ENCODE measurements at places on chromosomes 6 and 20. TPM values are rescaled to one million over a fixed set of nuclear protein-coding genes. Genes with fewer than 3 reads are reported as not detected.

DNA sequence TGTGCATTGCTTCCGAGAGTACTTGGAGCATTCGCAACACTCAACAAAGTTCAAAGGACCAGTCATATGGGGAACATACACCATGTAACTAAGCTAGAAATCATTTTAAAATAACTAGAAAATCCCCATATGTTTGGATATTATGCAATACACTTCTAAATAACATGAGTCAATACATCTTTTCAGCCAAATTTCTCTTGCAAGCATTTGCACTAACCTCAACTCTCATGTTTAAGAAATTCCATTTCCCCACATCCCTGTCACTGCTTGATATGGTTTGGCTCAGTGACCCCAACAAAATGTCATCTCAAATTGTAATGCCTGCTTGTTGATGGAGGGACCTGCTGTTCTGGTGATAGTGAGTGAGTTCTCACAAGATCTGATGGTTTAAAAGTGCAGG lies 85.7 kb upstream of the CST7 start:
- no peak for DNase-seq
- no peaks in the 10 kb centered on the region for H3K4me1 ChIP-seq
- no peak overlapping the region for H3K27ac ChIP-seq
- no peaks in the 10 kb centered on the region for H3K27me3 ChIP-seq

C6orf132 gene
- 0.19 TPM for total RNA-seq

HCRTR2 gene
- not detected for total RNA-seq

GJA10 gene
- not detected for total RNA-seq

ADGRF5 gene
- total RNA-seq = not detected

DNA sequence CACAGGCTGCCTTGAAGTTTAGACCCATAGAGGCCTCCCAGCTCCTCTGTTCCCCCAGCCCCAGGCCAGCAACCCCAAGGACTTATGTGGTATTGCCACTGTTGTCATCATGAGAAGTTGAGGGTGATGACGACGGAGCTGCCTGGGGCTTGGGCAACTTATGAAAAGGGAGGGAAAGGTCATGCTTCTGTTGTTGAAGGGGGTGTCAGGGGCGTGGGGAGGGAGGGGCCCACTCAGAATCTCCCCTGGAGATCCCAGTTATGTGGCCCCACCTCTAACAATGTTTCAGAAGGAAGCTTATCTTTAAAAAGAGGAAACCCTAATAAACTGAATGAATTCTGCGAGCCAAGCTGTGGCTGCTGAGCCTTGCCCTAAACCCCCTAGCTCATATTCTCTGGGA lies 4.2 kb downstream of the ADTRP start:
- no peak overlapping the region for H3K4me3 ChIP-seq
- DNase-seq = no peak
- H3K27ac ChIP-seq = no peak overlapping the region
- H3K27me3 ChIP-seq = no peaks in the 10 kb centered on the region
- no peaks in the 10 kb centered on the region for H3K36me3 ChIP-seq

GRCh38 chr6:121767211-121767610 lies 331.8 kb downstream of the GJA1 start:
- no peak overlapping the region for H3K27ac ChIP-seq
- DNase-seq = no peak
- H3K4me1 ChIP-seq = peaks cover 13% of the 10 kb centered on the region
- no peak overlapping the region for H3K4me3 ChIP-seq
- peaks cover 4% of the 10 kb centered on the region for H3K36me3 ChIP-seq

TRIM40 gene
- not detected for total RNA-seq

BHLHE23 gene
- not detected for total RNA-seq

TFAP2C gene
- total RNA-seq = not detected

- no peaks in the 10 kb centered on the region for H3K27me3 ChIP-seq
- peak; percentile 69 for DNase-seq
- peaks cover 16% of the 10 kb centered on the region for H3K4me1 ChIP-seq
- H3K4me3 ChIP-seq = peak within 1 kb of the TSS; percentile 92
- peak within 1 kb of the TSS; percentile 92 for H3K27ac ChIP-seq
- peaks cover 12% of the 10 kb centered on the region for H3K36me3 ChIP-seq
These were observed at the start of gene ITPA for GRCh38 chr20:3209257-3209945. ITPA (plus strand) TSS chr20:3209498; CDS start chr20:3209552, 54 bp downstream.

- H3K27me3 ChIP-seq = no peaks in the 10 kb centered on the region
- no peak for DNase-seq
- H3K36me3 ChIP-seq = no peaks in the 10 kb centered on the region
- no peak overlapping the region for H3K4me3 ChIP-seq
These were observed 30.3 kb downstream of the CD83 start for GRCh38 chr6:14147891-14148290.

DNA sequence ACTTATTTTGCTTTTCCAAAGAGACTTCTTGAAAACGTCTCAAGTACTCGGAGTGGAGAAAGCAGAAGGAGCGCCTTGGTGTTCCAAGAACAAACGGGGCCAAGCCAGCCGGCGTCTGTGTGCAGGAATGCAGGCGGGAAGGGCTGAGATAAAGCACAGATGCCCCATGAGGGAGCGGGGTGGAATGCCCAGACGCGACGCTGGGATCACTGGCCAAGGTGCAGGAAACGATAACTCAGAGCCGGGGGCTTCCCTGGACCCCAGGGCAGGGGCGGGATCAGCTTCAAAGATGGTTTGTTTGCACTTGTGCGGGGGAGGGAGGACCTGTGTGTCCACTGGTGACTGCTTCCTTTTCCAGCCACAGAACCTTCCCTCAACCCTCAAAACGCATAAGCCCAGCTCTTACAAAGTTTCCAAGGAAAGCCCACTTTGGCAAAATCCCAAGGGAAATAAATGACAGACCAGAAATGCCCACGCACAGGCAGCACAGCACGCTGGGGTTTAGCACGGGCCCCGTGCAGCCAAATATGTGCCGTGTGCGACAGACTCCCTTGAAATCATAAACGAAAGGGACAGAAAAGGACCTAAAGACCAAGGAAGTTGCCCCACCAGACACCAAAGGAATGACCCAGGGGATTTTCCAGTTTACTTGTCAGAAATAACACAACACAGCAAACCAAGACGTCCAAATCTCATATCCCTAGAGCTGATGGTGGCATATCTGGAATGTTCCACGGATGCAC lies 113.9 kb downstream of the NFATC2 start:
- H3K4me1 ChIP-seq = peaks cover 43% of the 10 kb centered on the region
- DNase-seq = no peak
- H3K36me3 ChIP-seq = peaks cover 28% of the 10 kb centered on the region
- H3K4me3 ChIP-seq = no peak overlapping the region
- H3K27ac ChIP-seq = no peak overlapping the region

- H3K27me3 ChIP-seq = no peaks in the 10 kb centered on the region
- no peaks in the 10 kb centered on the region for H3K4me1 ChIP-seq
- DNase-seq = no peak
- H3K4me3 ChIP-seq = no peak overlapping the region
- H3K27ac ChIP-seq = no peak overlapping the region
These were observed 236.4 kb upstream of the TENT5A start for GRCh38 chr6:81988871-81989270.

DNA sequence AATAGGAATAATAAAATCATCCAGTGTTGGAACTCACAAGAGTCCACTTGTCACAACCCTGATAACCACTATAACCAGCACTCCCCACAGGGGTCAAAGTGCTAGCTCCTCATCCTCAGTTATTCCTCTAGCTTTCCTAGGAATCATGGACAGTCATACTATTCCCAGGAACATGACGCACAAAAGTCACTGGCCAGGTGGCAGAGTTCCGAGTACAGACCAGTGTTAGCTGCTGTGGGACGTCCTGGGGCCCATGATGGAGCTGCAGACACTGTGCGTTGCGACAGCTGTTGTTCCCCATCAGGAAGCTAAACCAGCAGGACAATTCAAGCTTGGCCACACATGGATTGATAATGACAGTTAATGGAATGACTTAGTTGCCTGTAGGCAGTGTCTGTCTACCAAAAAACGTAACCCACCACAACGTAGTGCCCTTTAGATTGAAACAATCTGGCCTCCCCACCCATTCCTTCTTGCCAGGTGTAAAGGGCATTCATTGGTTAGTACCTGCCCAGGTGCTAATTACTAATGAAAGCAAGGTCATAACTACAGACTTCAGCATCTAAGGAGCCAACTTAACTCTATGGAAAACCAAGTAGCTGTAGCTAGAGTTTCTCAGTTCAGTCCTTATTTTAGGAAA lies 17.4 kb downstream of the EZR start:
- no peak for DNase-seq
- no peaks in the 10 kb centered on the region for H3K27me3 ChIP-seq
- H3K4me3 ChIP-seq = no peak overlapping the region
- H3K36me3 ChIP-seq = peaks cover 51% of the 10 kb centered on the region
- H3K4me1 ChIP-seq = peaks cover 84% of the 10 kb centered on the region

- peaks cover 2% of the 10 kb centered on the region for H3K4me1 ChIP-seq
- H3K27ac ChIP-seq = no peak overlapping the region
- no peak for DNase-seq
- no peaks in the 10 kb centered on the region for H3K36me3 ChIP-seq
- H3K4me3 ChIP-seq = no peak overlapping the region
- H3K27me3 ChIP-seq = peaks cover 71% of the 10 kb centered on the region
These were observed 2.0 kb downstream of the XKR7 start for GRCh38 chr20:31969991-31970390.

DNA sequence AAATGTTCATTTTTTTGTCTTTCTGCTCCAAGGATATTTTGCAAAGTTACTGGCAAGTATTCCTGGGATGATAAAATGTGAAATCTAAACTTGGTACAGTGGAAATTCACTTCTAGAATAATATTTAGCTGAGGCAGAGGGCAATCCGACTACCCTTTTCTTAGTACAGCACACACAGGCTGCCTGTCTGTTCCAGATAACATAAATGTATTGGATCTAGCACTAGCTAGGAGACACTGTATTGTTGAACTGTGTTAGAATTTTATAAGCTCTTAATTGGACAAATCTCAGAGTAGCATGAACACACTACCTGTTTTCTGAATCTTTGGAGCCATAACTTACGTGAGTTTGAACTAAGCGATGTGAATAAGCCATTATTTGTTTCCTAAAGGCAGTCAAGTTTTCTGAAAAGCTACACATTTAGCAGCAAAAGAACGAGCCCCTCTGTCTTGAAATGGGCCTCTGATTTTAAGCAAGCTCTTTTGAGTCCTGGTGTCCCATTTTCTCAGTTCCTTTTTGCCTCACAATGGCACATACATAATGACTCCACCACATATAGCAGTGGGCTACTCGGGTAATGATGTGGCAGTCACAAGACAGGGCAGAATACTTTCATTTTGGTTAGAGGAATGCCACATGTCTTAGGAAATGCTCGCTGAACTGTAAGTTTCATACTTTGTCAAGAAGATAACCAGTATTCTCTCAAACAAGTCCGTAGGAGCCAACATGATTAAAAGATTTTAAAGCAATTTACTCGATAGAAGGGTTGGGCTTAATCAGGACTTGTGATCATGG lies 116.5 kb upstream of the ESR1 start:
- peak; percentile 28 for DNase-seq
- no peaks in the 10 kb centered on the region for H3K36me3 ChIP-seq

GRCh38 chr6:170160031-170160627 lies 130.7 kb downstream of the DLL1 start:
- H3K4me1 ChIP-seq = no peaks in the 10 kb centered on the region
- no peak overlapping the region for H3K27ac ChIP-seq
- no peaks in the 10 kb centered on the region for H3K36me3 ChIP-seq
- no peaks in the 10 kb centered on the region for H3K27me3 ChIP-seq
- DNase-seq = peak; percentile 51

CST4 gene
- not detected for total RNA-seq

GRCh38 chr6:2433266-2433665 lies 187.9 kb upstream of the GMDS start:
- H3K4me3 ChIP-seq = no peak overlapping the region
- DNase-seq = no peak
- H3K36me3 ChIP-seq = no peaks in the 10 kb centered on the region
- H3K4me1 ChIP-seq = no peaks in the 10 kb centered on the region
- H3K27ac ChIP-seq = no peak overlapping the region
- no peaks in the 10 kb centered on the region for H3K27me3 ChIP-seq

DNA sequence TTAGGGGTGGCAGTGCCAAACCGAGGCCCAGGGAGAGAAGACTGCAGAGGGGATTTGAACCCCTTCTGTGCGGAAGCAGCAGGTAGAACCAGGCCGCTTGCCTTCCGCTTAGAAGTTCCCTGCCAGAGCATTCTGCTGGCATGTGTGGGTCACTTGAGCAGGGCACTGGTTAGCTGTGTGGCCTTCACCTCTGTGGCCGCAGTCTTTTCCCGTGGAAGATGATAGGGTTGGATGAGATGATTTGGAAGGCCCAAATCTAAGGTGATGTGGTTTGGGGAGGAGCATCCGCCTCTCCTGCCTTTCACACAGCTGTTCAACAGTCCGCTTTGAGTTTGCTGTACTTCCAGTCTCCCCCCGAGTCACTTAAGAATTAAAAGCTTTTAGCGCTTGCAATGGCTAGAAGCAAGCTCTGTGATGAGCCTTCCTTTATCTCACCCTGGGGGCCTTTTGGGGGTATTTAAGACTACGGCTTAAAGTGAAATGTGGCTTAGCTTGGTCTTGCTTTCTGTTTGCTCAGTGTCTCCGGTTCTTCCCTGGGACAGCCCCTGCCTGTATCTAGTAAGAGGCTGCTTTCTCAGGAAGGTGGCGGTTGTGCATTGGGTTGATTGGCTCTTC lies 743 bp downstream of the CMTR1 start:
- peak; percentile 46 for DNase-seq
- peak overlapping the region; percentile 98 for H3K27ac ChIP-seq
- H3K36me3 ChIP-seq = peaks cover 9% of the 10 kb centered on the region
- peak overlapping the region; percentile 95 for H3K4me3 ChIP-seq
- no peaks in the 10 kb centered on the region for H3K27me3 ChIP-seq
- H3K4me1 ChIP-seq = peaks cover 35% of the 10 kb centered on the region

GRCh38 chr6:31690231-31691077 lies 9.6 kb upstream of the LY6G5C start:
- peak overlapping the region; percentile 40 for H3K27ac ChIP-seq
- H3K4me3 ChIP-seq = no peak overlapping the region
- peaks cover 11% of the 10 kb centered on the region for H3K36me3 ChIP-seq

GPRC6A gene
- total RNA-seq = not detected

GRCh38 chr6:32614366-32615081 lies 22.7 kb upstream of the HLA-DQA1 start:
- H3K27me3 ChIP-seq = no peaks in the 10 kb centered on the region
- peaks cover 21% of the 10 kb centered on the region for H3K4me1 ChIP-seq
- H3K27ac ChIP-seq = no peak overlapping the region
- DNase-seq = no peak
- peaks cover 14% of the 10 kb centered on the region for H3K36me3 ChIP-seq

GRCh38 chr6:143074670-143075318 lies 14.1 kb downstream of the AIG1 start:
- peaks cover 27% of the 10 kb centered on the region for H3K36me3 ChIP-seq
- no peaks in the 10 kb centered on the region for H3K4me1 ChIP-seq
- H3K4me3 ChIP-seq = no peak overlapping the region
- no peak for DNase-seq

DNA sequence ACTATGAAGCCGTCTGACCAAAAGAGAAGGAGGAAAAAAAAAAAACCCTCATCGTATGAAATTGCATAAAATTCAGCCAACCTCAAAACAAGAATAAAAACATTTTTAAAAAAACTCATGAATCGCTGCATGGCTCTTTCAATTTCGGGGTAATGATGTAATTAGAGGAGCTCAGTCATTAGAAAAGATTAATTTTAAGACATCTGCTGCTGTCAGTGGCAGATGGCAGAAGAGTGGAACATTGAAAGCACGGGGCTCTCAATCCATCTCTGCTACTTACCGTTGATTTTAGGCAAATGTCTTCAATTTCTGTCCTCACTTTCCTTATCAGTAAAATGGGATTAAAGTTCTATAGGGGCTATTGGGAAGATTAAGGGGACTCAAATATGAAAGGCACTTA lies 79.1 kb downstream of the EYA2 start:
- H3K4me1 ChIP-seq = no peaks in the 10 kb centered on the region
- no peak overlapping the region for H3K4me3 ChIP-seq
- H3K27me3 ChIP-seq = peaks cover 48% of the 10 kb centered on the region
- no peaks in the 10 kb centered on the region for H3K36me3 ChIP-seq
- H3K27ac ChIP-seq = no peak overlapping the region
- DNase-seq = no peak

- peaks cover 13% of the 10 kb centered on the region for H3K36me3 ChIP-seq
- no peaks in the 10 kb centered on the region for H3K27me3 ChIP-seq
- peaks cover 69% of the 10 kb centered on the region for H3K4me1 ChIP-seq
- peak; percentile 81 for DNase-seq
- peak overlapping the region; percentile 58 for H3K4me3 ChIP-seq
These were observed 38.0 kb downstream of the TNFAIP3 start for GRCh38 chr6:137904822-137905617.

Data from activated naive CD8-positive, alpha-beta T cell treated with anti-CD3 and anti-CD28 coated beads for 36 hours (primary cell).